ENCODE measurements at places on chromosomes 3 and 15. TPM values are rescaled to one million over a fixed set of nuclear protein-coding genes. Genes with fewer than 3 reads are reported as not detected.

DNA sequence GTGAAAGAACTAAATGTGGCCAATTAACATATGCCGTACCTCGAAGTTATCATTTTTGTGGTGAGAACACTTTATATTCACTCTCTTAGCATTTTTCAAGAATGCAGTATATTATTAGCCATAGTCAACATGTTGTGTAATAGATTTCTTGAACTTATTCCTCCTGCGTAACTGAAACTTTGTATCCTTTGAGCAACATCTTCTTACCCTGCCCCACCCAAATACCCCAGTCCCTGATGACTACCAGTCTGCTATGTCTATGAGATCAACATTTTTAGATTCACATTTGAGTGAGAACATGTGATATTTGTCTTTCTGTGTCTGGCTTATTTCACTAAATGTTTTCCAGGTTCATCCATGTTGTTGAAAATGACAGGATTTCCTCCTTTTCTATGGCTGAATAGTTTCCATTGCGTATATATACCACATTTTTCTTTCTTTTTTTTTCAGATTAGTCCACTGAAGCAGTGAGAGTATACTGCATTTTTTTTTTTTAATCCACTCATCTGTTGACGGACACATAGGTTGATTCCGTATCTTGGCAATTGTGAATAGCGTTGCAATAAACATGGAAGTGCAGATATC lies 12.7 kb upstream of the KBTBD8 start:
- no peak for DNase-seq
- no peaks in the 10 kb centered on the region for H3K4me1 ChIP-seq
- no peaks in the 10 kb centered on the region for H3K27me3 ChIP-seq
- no peak overlapping the region for H3K4me3 ChIP-seq
- H3K36me3 ChIP-seq: no peaks in the 10 kb centered on the region
- H3K27ac ChIP-seq: no peak overlapping the region

GRCh38 chr3:71510510-71510909 lies 73.0 kb downstream of the FOXP1 start:
- H3K4me1 ChIP-seq: peaks cover 9% of the 10 kb centered on the region
- H3K27ac ChIP-seq: no peak overlapping the region
- H3K36me3 ChIP-seq: no peaks in the 10 kb centered on the region
- H3K4me3 ChIP-seq: no peak overlapping the region

DNA sequence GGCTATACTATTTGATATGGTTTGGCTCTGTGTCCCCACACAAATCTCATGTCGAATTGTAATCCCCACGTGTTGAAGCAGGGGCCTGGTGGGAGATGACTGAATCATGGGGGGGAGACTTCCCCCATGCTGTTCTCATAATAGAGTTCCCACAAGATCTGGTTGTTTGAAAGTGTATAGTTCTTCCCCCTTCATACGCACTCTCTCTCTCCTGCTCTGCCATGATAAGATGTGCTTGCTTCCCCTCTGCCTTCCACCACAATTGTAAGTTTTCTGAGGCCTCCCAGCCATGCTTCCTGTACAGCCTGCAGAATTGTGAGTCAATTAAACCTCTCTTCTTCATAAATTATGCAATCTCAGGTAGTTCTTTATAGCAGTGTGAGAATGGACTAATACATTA lies 290.1 kb upstream of the CHRM5 start:
- H3K27ac ChIP-seq: no peak overlapping the region
- no peaks in the 10 kb centered on the region for H3K27me3 ChIP-seq

DNA sequence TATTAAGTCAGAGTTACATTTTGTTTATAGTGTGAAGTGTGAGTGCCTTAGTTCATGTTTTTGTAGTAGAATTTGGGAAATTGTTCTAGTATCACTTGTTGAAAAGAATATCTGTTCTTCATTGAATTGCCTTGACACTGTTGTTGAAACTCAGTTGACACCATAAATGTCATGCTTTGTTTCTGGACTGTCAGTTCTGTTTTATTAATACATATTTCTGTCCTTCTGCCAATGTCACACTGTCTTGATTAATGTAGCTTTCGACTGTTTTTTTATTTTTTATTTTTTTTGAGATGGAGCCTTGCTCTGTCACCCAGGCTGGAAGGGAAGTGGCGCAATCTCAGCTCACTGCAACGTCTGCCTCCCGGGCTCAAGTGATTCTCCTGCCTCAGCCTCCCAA lies 59.1 kb downstream of the CHD2 start:
- H3K27ac ChIP-seq: no peak overlapping the region
- no peak for DNase-seq
- no peaks in the 10 kb centered on the region for H3K36me3 ChIP-seq
- no peaks in the 10 kb centered on the region for H3K27me3 ChIP-seq

DNA sequence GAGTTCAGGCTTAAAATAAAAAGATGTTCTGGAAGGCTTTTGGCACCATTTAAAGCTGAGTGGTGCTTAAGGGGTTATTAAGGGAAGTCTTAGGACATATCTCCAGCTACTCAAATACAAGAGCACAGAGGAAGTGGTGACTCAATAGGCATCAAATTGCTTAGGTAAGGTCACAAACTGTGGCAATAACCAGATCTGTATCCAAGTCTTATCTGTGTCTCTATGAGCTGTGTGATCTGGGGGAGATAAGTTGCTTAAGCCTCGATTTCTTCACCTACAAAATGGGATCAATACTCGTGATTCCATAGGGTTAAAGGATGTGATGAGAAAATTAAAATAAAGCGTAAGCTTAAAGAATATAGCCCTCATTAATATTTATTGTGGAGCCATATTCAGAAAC lies 7.6 kb downstream of the HDC start:
- H3K4me3 ChIP-seq: no peak overlapping the region

DNA sequence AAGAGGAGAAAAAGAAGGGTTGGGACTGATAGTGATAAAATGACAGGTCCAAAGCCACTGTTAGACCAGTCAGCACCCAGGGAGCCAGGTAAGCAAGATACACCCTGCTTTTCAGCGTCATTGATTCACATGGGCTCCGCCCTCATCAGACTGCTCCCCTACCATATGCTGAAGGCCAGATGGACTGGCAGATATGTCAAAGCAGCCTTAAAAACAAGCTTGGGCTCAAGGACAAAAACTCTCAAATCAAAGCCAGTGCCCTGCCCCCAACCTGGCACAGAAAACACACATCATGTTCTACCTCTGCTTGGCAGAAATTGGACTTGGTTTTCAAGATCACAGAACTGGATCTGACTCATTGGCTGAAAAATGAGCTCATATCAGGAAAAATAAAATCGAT lies 33.4 kb downstream of the SH3BP5 start:
- no peak overlapping the region for H3K4me3 ChIP-seq
- no peak overlapping the region for H3K27ac ChIP-seq
- no peaks in the 10 kb centered on the region for H3K27me3 ChIP-seq

DNA sequence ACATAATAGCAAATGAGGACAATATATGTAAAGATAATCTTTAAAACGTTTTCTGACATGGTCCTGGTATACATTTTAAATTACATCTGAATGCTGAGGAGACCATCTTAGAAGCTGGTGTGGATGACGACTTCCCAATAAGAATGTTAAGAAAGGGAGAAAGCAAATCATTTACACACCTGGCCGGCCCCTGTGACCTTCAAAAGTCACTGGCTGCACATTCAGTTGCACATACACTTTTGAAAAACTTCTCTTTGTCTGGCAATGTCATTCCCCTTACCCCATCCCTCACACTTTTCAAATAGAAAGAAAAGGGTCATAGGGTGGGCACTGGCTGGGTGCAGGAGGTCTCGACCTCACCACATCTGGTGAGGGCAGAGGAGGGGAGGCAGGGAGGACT lies 391.0 kb downstream of the MECOM start:
- H3K36me3 ChIP-seq: no peaks in the 10 kb centered on the region
- no peak overlapping the region for H3K27ac ChIP-seq
- no peaks in the 10 kb centered on the region for H3K4me1 ChIP-seq
- DNase-seq: no peak
- H3K4me3 ChIP-seq: no peak overlapping the region

- H3K4me3 ChIP-seq: no peak overlapping the region
- DNase-seq: no peak
- H3K4me1 ChIP-seq: peaks cover 8% of the 10 kb centered on the region
- H3K27ac ChIP-seq: no peak overlapping the region
Observed at GRCh38 chr15:36361351-36361870, 218.0 kb upstream of the CDIN1 start.

CACNA2D2 gene
- 8.6 TPM for total RNA-seq

WHAMM gene
- total RNA-seq: 7.6 TPM

GPR156 gene
- total RNA-seq: 1.9 TPM
